ENCODE measurements at places on chromosomes 13 and 19. TPM values are rescaled to one million over a fixed set of nuclear protein-coding genes. Genes with fewer than 3 reads are reported as not detected.
A peak's percentile ranks its signal among the peaks of the same experiment; 100 is the strongest.

DNA sequence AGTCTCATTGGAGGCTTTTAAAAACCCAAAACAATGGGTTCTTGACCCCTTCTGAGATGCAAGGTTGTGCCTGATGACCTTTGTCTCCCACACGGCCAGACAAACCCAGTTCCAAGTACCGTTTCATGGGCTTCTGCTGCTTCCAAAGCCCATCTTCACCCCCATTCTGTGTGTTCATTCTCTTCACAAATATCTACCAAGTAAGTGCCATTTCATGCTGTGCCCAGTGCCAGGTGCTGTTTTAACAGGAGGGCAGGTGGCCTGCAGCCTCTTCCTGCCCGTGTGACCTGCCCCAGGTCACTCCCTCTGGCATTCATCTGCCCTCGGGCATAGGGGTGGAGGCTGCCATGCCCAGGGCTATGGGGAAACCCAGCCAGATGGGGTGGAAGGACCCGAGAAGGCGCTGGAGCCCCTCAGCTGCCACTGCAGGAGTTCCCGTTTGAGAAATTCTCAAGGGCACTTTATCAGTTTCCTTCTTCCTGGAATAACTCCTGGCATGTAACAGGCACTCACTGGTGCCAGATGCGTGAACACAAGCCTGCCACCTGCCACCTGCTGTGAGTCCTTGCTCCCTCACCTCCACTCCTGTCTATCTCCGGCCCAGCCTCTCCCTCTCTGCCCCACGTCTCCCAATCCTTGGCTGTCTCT is 12.5 kb downstream of the CAPN12 start:
- no peak for DNase-seq

GRCh38 chr19:57560049-57560491 is 407 bp upstream of the ZNF550 start:
- no peak for DNase-seq

DNA sequence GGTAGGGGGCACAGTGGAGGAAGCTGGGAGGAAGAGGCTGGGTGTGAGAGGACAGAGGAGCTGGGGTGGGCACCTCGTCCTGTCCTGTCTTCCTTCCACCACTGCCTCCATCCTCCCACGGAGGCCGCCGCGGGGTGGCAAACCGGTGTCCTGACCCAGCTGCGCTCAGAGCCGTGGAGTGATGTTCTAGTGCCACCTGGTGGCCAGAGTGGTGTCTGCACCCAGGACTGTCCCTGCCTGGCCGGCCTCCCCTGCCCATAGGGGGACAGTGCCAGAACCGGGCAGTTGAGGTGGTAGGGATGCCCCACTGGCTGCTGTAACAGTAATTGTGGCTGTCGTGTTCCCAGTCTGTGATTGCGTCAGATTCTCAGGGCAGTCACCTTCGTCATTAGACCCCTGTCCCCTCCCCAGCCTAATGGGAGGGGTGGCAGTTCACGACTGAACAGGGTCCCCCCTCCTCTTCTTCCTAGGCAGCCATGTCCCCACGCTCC is 11.1 kb upstream of the ARRDC2 start:
- peak; percentile 91 for DNase-seq

- DNase-seq, result no peak
Measured at GRCh38 chr19:17304386-17305215, 1.1 kb upstream of the MRPL34 start.

GRCh38 chr19:7887408-7888144 is 734 bp upstream of the LRRC8E start:
- DNase-seq, result no peak

Gene NTF4
- total RNA-seq, result 3.9 TPM

DNA sequence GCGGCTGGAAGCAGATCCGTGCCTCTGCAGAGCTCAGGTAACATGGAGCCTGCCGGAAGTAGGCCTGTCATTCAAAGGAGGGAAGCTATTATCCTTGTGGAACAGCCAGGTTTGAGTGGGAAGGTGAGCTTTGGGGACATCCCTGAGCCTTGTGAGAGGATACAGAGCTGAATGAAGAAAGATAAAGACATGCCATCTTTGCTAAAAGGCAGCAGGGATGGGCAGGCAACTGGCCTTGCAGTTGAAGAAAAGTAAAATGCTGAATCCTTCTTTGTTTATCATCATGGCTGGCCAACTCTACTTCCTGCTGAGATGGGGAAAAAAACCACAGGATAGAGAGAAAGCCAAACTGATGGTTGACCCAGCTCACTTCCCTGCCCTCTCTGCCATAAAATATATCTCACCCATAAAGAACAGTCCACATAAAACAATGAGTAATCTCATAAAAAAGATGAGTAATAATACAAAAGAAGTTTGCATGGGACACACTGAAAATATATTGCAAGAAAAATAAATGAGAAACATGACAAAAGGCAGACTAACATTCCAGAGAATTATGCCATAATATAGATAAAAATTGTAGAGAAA is 226.3 kb downstream of the DLEU7 start:
- no peak for DNase-seq

Gene KISS1R
- 2.2 TPM for total RNA-seq

- DNase-seq, result no peak
Measured at GRCh38 chr13:95970878-95971277, 82.3 kb downstream of the UGGT2 start.

DNA sequence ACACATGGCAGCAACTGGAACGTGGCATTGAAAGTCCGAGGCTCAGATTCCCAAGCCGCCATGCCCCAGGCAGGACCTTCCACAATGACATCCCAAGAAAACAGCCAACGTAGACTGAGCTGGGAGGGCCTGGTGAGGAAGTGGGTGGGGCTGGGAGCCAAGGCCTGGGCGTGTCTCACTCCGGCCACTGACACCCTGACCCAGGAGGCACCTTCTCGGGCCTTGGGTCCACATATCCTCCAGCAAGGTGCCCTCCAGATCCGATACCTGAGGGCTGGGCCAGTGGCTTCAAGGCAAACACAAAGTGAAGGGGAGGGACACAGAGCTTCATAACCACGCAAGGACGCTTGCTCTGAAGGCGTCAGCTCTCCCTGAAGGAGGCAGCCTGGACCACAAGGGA is 43.0 kb downstream of the RAB20 start:
- DNase-seq, result no peak

Gene ALKBH6
- 17.8 TPM for total RNA-seq

- DNase-seq, result no peak
Measured at GRCh38 chr19:45484273-45484945, 12.4 kb downstream of the RTN2 start.

- no peak for DNase-seq
Measured at GRCh38 chr13:48446464-48446863, 33.6 kb upstream of the LPAR6 start.

DNA sequence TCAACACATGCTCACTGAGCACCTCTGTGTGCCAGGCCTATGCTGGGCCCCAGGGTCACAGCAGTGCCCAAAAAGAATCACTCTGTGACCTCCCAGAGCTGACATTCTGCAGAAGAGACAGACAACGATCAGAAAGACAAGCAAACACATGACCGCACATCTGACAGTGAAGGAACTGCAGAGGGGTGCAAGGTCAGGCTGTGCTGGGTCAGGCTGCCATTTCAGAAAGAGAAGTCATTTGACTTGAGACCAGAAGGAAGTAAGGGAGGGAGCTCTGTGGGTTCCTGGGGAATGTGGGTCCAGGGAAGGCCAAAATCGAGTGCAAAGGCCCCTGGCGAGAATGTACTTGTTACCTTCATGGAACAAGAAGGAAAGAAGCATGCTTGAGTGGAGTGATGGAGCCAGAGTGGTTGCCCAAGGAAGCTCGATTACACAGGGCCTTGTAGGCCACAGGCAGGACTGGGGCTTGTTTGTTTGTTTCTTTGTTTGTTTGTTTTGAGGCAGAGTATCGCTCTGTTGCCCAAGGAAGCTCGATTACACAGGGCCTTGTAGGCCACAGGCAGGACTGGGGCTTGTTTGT is 11.4 kb upstream of the CD22 start:
- no peak for DNase-seq

Data from type B pancreatic cell (in vitro differentiated cells).